Natural killer cell (primary cell): ENCODE measurements at places on chromosomes 13 and 19. TPM values are rescaled to one million over a fixed set of nuclear protein-coding genes. Genes with fewer than 3 reads are reported as not detected.

SERP2 gene
- total RNA-seq, result 3.2 TPM

CD177 gene
- not detected for total RNA-seq

FXYD1 gene
- total RNA-seq, result not detected

SYCN gene
- not detected for total RNA-seq

NKPD1 gene
- 0.66 TPM for total RNA-seq

CFAP97D2 gene
- total RNA-seq, result not detected

- DNase-seq, result no peak
- H3K36me3 ChIP-seq, result no peaks in the 10 kb centered on the region
- no peaks in the 10 kb centered on the region for H3K4me1 ChIP-seq
- no peak overlapping the region for H3K4me3 ChIP-seq
Measured at GRCh38 chr13:36862002-36862685, 43.1 kb downstream of the RFXAP start.

DNA sequence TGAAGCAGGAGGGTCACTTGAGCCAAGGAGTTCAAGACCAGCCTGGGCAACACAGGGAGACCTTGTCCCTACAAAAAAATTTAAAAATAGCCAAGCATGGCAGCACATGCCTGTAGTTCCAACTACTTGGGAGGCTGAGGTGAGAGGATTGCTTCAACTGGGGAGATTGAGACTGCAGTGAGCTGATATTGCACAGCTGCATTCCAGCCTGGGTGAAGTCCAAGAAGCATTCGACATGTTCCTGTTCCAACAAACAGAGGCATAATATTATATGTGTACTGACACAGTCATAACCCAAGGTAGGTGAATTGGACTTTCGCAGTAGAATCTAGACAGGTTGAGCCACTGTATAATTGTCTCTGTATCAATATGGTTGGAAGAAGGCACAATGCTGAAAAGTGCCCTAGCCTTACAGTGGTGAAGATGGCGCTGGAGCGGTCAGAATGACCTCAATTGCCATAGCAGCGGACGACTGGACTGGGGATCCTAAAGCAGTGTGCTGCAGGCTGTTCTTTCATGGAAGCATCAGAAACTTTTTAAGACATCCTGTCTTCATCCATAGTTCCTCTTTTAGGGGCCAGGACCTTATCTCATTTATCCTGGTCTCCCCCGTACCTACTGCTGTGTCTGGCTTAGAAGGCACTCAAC lies 112.0 kb upstream of the CLDN10 start:
- no peaks in the 10 kb centered on the region for H3K27me3 ChIP-seq
- H3K4me3 ChIP-seq, result no peak overlapping the region
- no peak for DNase-seq
- no peaks in the 10 kb centered on the region for H3K4me1 ChIP-seq
- no peak overlapping the region for H3K27ac ChIP-seq
- H3K36me3 ChIP-seq, result no peaks in the 10 kb centered on the region

DNA sequence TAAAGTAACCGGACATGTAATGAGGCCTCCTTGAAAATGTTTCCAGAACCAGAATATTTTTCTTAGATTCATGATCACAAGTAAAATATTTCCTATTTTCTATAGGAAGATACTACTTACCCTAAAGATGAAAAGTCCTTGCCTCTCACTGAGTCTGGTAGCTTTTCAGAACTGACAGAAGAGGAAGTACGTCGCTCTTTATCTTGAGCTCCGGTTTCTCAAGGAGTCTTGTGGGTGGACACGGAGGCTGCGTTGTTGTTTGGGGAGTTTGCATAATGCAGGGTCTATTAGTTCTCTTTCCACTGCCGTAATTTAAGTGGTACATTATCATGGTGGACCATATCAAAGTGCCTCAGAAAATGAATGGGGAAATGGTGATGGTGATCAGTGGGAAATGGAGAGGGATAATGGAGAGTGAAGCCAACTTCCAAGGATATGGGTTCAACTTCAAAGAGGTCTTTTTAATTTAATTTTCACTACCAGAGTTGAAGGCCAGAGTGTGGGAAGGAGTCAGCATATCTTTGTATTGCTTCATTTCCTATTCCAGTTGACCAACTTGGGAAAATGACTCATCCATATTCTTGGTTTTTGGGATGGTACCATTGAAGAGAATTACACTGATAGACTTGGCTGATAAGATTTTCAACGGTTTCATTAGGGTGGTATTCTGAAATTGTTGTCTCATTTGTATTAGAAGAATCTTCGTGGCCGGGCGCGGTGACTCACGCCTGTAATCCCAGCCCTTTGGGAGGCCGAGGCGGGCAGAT lies 23.4 kb downstream of the MBD3L2B start:
- H3K4me3 ChIP-seq, result no peak overlapping the region
- no peaks in the 10 kb centered on the region for H3K27me3 ChIP-seq
- H3K36me3 ChIP-seq, result no peaks in the 10 kb centered on the region
- H3K27ac ChIP-seq, result no peak overlapping the region
- H3K4me1 ChIP-seq, result no peaks in the 10 kb centered on the region
- DNase-seq, result peak; percentile 27

- no peak for DNase-seq
- H3K4me1 ChIP-seq, result peaks cover 4% of the 10 kb centered on the region
- no peak overlapping the region for H3K4me3 ChIP-seq
- peaks cover 11% of the 10 kb centered on the region for H3K36me3 ChIP-seq
- no peaks in the 10 kb centered on the region for H3K27me3 ChIP-seq
Measured at GRCh38 chr13:48449656-48450055, 36.7 kb upstream of the LPAR6 start.

GRCh38 chr19:46954502-46954992 lies 65.1 kb upstream of the NPAS1 start:
- no peaks in the 10 kb centered on the region for H3K36me3 ChIP-seq
- peak overlapping the region; percentile 79 for H3K27ac ChIP-seq
- H3K27me3 ChIP-seq, result no peaks in the 10 kb centered on the region
- peaks cover 60% of the 10 kb centered on the region for H3K4me1 ChIP-seq

- DNase-seq, result no peak
- H3K36me3 ChIP-seq, result no peaks in the 10 kb centered on the region
- H3K4me3 ChIP-seq, result no peak overlapping the region
- H3K4me1 ChIP-seq, result no peaks in the 10 kb centered on the region
- no peaks in the 10 kb centered on the region for H3K27me3 ChIP-seq
- H3K27ac ChIP-seq, result no peak overlapping the region
Measured at GRCh38 chr13:38417727-38418126, 68.1 kb downstream of the UFM1 start.

- no peak for DNase-seq
- no peaks in the 10 kb centered on the region for H3K36me3 ChIP-seq
- peak overlapping the region; percentile 9 for H3K4me3 ChIP-seq
- peaks cover 22% of the 10 kb centered on the region for H3K4me1 ChIP-seq
- H3K27ac ChIP-seq, result no peak overlapping the region
Measured at GRCh38 chr19:49528211-49528771, 488 bp downstream of the RCN3 start.

GRCh38 chr19:17720440-17720839 lies 1.2 kb downstream of the MAP1S start:
- peak overlapping the region; percentile 93 for H3K4me3 ChIP-seq
- no peak overlapping the region for H3K27ac ChIP-seq
- H3K36me3 ChIP-seq, result peaks cover 21% of the 10 kb centered on the region
- H3K27me3 ChIP-seq, result no peaks in the 10 kb centered on the region
- H3K4me1 ChIP-seq, result peaks cover 40% of the 10 kb centered on the region
- DNase-seq, result no peak

GRCh38 chr19:7973883-7974282 lies 30.4 kb upstream of the TIMM44 start:
- no peaks in the 10 kb centered on the region for H3K27me3 ChIP-seq
- H3K4me1 ChIP-seq, result no peaks in the 10 kb centered on the region
- H3K4me3 ChIP-seq, result no peak overlapping the region
- no peak overlapping the region for H3K27ac ChIP-seq
- DNase-seq, result no peak

- no peak for DNase-seq
- no peaks in the 10 kb centered on the region for H3K27me3 ChIP-seq
- no peaks in the 10 kb centered on the region for H3K36me3 ChIP-seq
- H3K27ac ChIP-seq, result no peak overlapping the region
- no peaks in the 10 kb centered on the region for H3K4me1 ChIP-seq
- H3K4me3 ChIP-seq, result no peak overlapping the region
Measured at GRCh38 chr13:107210723-107211030, 642.7 kb upstream of the ARGLU1 start.

DNA sequence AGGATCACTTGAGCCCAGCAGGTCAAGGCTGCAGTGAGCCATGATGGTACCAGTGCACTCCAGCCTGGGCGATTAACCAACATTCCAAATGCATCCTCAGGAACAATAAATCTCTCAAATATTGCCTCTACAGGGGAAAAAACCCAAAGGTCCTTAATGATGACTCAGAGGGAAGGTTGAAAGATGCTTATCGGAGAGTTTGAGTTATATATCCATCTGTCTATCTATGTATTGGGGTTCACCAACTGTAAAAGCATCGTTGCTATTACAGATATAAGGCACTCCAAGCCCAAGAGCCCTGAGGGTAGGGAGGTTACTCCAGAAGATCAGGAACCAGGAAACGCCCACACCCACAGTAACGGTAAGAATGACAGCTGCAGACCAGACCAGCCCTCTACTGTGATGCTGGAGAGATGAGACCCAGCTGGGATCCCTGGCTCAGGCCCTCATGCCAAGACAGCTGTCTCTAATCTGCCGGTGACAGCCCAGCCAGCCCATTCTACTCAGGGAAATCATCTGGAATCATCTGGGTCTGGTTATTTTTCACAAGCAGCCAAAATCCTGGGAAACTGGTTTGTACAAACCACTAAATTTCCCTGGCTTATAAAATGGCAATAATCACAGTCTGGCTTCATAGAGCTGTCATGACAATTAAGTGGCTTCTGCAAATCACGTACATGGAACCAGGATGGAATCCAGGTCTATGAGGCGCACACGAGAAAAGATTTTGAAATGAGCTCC lies 23.8 kb downstream of the TEX101 start:
- DNase-seq, result no peak
- no peak overlapping the region for H3K4me3 ChIP-seq
- no peaks in the 10 kb centered on the region for H3K27me3 ChIP-seq
- peaks cover 24% of the 10 kb centered on the region for H3K4me1 ChIP-seq

- H3K36me3 ChIP-seq, result no peaks in the 10 kb centered on the region
- peak overlapping the region; percentile 3 for H3K27ac ChIP-seq
- peaks cover 23% of the 10 kb centered on the region for H3K4me1 ChIP-seq
- no peak overlapping the region for H3K4me3 ChIP-seq
Measured at GRCh38 chr19:16283210-16284061, 41.2 kb upstream of the KLF2 start.

DNA sequence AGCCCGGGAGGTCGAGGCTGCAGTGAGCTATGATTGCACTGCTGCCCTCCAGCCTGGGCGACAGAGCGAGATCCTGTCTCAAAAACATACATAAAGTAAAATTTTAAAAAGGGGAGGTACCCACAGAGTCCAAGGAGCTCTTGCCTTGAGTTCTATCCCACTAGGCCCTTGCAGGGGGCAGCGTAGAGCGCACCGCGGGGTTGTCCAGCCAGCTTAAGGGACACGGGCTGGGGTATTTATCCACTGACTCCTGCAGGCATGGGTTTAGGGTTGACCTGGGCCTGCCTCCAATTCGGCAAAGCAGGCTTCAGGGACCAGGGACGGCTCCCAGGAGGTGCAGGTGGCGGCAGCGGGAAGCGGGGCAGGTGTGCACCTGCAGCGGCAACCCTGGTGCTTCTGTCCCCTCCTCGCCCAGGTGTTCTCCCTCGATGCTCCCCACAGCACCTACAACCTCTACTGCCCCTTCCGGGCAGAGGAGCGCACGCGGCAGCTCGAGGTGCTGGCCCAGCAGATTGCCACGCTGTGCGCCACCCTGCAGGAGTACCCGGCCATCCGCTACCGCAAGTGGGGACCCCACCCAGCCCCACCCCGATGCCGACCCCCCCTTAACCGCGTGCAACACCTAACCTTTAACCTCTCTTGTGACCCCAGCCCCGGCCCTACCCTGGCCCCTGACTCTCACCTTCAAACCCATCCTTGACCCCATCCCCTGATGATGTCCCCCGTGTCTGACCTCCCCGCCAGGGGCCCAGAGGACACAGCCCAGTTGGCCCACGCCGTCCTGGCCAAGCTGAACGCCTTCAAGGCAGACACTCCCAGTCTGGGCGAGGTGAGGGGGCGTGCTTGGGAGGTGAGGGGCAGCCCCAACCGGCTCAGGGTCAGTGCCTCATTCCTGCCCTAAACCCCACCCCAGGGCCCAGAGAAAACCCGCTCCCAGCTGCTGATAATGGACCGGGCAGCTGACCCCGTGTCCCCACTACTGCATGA lies 4.7 kb downstream of the STXBP2 start:
- peaks cover 37% of the 10 kb centered on the region for H3K4me1 ChIP-seq
- H3K27ac ChIP-seq, result no peak overlapping the region
- no peak overlapping the region for H3K4me3 ChIP-seq
- DNase-seq, result no peak
- no peaks in the 10 kb centered on the region for H3K27me3 ChIP-seq

- no peaks in the 10 kb centered on the region for H3K27me3 ChIP-seq
Measured at GRCh38 chr19:23867895-23868294, 46.8 kb upstream of the ZNF726 start.

DNA sequence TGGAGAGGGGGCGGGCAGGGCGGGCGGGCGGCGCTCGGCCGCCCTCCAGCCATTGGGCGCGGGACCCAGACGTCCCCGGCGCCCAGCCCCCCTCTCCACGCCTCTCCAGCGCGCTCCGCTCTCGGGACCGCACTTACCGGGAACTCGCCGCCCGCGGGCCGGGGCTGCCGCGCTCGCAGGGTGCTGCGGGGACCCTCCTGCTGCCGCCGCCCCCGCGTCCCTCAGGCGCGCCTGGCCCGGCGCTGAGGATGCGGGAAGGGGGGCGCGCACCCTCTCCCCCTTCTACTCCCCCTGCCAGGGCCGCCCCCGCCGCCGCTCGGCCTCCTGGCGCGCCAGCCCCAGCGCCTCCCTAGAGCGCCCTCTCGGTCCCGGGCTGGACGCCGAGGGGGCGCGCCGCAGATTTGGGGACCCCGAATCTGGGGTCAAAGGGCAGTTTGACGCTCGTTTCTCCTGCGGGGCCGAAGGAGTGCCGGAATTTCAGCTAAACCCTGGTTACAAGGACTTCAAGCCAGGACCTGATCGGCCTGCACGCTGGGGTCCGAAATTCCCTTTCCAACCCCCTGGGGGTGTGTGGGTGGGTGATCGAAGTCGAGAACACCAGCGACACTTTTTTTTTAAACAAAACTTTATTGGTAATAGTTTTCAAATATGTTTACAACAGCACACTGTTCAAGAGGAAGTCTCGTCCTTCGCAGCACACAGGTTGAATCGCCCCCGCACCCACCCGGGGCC lies 696 bp upstream of the SAMD1 start:
- peaks cover 8% of the 10 kb centered on the region for H3K36me3 ChIP-seq
- peak; percentile 67 for DNase-seq
- peaks cover 17% of the 10 kb centered on the region for H3K4me1 ChIP-seq
- no peaks in the 10 kb centered on the region for H3K27me3 ChIP-seq
- H3K4me3 ChIP-seq, result peak overlapping the region; percentile 73
- peak overlapping the region; percentile 63 for H3K27ac ChIP-seq
